ENCODE measurements at places on chromosomes 6 and 20.

DNA sequence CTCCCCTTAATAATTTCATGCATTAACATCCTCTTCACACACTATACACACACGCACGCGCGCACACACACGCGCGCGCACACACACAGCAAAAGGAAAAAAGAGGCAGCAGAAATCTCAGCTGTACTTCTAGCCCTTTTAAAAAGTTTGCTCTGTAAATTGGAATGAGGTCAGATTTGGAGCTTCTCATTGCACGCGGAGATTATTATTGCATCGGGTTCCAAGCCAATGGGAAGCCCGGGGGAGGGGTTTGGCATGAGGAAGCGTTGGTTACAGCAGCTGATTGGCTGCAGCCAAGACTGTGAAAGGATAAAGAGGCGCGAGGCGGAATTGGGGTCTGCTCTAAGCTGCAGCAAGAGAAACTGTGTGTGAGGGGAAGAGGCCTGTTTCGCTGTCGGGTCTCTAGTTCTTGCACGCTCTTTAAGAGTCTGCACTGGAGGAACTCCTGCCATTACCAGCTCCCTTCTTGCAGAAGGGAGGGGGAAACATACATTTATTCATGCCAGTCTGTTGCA lies at the start of gene SOX4:
TSS of gene SOX4 (plus strand) at position 340 of the 515 bp plus-strand sequence. CDS start 784 bp downstream, outside the sequence.
- DNase-seq, result peak; percentile 96

- no peak for DNase-seq
Observed at GRCh38 chr6:19536838-19537237, 300.3 kb upstream of the ID4 start.

DNA sequence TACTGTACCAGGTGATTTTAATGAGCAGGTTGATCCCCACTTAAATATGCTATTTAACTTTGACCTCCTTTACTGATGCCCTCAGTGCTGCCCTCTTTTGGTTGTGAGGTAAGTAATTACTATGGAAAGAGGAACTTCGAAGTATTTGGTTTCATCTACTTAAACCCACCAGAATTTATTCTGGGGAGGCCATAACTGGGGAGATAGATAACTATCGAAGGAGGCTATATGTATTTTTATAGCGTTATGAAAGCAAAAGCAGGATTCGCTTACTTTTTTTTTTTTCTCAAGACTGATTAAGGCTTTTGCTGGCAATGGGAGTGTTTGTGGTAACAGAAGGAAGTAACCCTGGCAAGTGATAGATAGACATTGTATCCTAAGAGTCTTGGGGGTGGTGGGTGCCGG lies 168.9 kb upstream of the CENPW start:
- DNase-seq, result peak; percentile 30

DNA sequence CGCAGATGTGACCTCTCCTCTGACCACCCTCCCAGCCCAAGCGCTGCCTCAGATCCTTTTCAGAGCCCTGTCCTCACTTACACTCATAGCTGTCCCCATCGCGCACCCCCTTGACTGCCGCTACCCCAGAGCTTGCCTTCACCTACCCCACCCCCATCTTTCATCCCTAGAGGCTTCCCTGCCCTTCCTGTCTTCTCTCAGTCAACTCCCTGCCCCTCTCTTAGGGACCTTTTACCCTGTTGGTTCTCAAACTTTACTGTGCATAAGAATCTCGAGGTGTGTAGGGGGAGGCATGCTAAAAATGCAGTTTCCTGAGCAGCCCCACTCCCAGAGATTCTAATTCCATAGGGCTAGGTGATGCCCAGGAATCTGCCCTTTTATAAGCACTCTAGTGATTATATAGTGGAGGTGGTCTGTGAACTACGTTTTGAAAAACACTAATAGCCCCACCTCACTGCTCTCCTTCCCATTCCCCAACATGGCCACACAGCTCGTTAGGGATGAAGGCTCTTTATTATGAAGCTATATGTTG lies 725 bp downstream of the TM9SF4 start:
- DNase-seq, result no peak

- DNase-seq, result no peak
Observed at GRCh38 chr6:135572051-135572450, 74.5 kb upstream of the AHI1 start.

DNA sequence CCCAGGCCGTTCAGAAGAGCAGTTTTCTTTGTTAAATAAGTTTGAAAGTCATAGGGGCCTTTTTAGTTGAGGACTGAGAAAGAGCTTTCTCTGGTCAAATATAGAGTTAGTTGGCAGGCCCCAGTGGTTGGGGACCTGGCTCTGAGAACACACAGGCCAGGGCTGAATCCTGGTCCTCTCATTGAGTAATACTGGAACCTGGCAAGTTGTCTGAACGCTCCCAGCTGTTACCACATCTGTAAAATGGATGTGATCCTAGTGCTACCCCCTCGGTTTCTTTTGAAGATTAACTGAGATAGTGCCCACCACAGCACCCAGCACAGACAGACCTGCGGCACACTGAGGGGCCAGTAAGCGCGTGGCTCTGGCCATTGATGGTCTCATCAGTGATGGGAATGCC lies 215.5 kb downstream of the ZDHHC14 start:
- DNase-seq, result no peak

- DNase-seq, result peak; percentile 68
Observed at GRCh38 chr20:48338717-48339116, 489.1 kb downstream of the PREX1 start.

GRCh38 chr6:56909115-56909907 lies 45.6 kb upstream of the BEND6 start:
- peak; percentile 51 for DNase-seq

GRCh38 chr6:79543886-79544285 lies 6.7 kb upstream of the LCA5 start:
- DNase-seq, result no peak

GRCh38 chr6:43671801-43672690 lies 15.5 kb downstream of the MRPS18A start:
- no peak for DNase-seq

- DNase-seq, result no peak
Observed at GRCh38 chr20:50138120-50138478, 15.4 kb downstream of the PEDS1 start.

GRCh38 chr6:144607998-144608735 lies 323.0 kb downstream of the UTRN start:
- DNase-seq, result no peak

DNA sequence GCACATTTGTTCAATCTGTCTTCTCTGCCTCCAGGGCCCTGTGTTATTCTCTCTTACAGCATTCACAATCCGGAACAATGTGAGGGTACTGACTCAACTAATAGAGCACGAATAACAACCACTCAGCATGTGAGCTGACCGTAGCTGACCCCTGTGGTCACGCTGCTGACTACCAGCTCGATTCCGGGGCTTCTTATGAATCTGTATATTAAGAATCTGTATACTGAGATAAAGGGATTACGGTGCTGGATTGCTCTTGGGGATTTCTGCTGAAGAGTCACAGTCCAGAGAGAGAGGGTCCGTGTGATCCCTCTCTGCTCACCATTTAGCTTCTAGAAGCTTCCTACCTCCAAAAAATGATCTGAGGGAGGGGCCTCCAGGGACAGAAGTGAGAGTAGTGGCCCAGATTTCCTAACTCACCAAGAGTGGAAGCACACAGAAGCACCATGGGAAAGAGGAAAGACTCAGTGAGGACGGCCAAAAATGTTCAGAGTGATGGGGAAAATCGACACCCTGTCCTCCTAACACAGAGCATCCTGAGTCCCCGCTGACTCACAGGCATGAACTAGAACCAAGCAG lies 156.2 kb downstream of the THBS2 start:
- peak; percentile 100 for DNase-seq

DNA sequence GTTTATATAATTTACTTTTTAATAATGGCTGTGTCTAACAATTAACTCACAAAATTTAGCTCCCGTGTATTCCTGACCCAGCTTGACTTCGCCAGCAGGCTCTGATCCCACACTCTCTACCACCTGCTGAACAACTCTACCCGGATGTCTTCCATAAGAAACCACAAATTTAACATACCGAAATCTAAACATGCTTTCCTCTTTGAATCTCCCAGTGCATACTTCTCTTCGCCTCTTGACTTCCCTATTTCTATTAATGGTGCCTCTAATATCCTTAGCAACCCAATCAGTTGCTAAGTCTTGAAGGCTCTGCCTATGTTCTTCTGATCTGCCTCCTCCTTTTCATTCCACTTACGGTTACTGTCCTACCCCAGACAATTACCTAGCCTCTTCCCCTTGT lies 4.6 kb upstream of the MYB start:
- no peak for DNase-seq

- DNase-seq, result no peak
Observed at GRCh38 chr20:370977-371754, 9.4 kb upstream of the TRIB3 start.

DNA sequence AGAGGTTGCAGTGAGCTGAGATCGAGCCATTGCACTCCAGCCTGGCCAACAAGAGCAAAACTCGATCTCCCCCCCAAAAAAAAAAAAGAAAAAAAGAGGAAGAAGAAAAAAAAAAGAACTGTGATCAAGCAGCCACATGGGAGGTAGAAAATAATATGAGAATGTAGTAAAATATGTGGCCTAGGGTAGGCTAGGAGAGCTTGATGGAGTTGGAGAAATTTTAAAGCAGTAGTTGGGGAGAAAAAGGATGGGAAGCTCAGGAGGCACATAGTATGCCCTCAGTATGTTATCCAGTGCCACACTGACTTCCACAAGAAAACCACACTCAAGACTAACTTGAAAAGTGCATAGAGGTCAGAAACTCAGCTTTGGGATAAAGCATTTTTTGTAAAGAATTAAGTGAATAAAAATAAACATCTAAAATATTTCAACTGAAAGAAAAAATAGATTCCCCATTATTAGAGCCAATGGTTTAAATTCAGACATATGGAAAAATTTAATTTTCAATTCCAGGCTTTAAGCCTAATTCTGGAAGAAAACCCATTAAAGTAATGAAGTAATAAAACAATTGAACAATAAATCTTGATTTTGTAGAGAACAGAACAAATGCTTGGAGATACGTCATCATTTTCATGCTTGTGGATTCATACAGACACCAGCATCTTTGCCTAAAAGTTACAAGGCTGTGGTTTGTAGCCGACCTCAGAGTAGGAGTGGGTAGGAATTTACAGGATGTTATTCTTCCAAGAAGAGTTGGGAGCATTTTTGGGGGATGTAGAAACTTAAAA lies 34.7 kb downstream of the PLEKHG1 start:
- no peak for DNase-seq

DNA sequence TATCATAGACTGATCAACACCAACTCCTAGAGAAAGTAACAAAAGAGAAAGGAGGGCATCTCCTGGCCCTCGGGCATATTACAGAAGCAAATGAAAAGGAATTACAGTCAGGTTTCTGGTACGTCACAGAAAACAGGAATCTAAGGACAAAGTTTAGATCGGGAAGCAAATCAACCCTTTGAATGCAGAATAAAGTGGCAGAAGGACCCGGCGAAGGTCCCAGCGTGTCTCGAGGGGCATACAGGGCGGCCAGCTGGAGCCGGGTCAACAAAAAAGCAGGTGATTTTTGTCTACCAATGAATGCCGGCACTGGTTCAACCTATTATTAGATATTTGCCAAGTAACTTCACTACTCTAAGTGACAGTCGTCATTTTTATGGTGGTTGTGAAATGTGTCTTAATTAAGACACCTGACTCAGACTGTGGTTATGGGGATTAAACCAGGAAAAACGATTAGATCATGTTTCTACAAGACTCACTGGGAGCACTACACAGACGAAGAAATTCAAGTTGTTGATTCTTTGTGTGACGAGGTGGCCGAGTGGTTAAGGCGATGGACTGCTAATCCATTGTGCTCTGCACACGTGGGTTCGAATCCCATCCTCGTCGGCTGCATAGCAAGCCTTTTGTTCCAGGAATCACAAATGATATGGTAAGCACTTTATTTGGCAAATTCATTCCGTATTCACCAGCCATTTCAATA lies 12.4 kb upstream of the ZSCAN9 start:
- peak; percentile 71 for DNase-seq

GRCh38 chr6:158411998-158412397 lies 99.7 kb downstream of the TULP4 start:
- DNase-seq, result no peak

- DNase-seq, result no peak
Observed at GRCh38 chr6:120576061-120576460, 758.2 kb downstream of the TBC1D32 start.

- DNase-seq, result peak; percentile 1
Observed at GRCh38 chr20:53077373-53078205, 105.4 kb downstream of the TSHZ2 start.

DNA sequence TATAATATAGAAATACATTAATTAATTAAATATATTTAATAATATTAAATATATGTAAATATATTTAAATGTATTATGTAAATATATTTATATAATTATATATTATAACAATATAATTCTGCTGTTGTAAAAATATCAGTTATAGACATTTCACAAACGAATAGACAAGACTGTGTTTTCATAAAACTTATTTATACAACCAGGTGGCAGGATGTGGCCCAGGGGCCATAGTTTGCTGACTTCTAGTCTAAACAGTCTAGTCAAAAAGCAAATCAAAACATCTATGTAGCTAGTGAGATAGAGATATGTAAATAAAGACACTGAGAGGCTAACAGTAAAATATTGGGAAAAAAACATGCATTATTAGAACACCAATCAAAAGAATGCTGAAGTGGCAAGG lies 136.4 kb downstream of the TBXT start:
- DNase-seq, result no peak

DNA sequence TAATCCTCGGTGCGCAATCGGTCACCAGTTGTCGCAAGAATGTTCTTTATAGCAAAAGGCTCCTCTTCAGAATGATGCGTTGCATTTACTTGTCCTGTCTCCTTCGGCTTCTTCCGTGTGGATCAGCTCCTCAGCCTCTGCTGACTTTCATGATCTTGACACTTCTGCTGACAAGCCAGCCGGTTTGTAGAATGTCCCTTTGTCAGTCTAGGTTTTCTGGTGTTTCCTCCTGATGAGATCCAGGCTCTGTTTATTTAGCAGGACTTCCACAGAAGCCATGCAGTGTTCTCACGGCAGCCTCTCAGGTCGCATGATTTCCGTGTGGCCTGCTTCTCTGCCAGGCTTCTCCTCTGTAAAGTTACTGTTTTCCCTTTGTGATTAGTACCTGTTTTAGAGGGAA lies 66.9 kb downstream of the STX11 start:
- no peak for DNase-seq

- no peak for DNase-seq
Observed at GRCh38 chr6:5351552-5352210, 90.4 kb downstream of the FARS2 start.

DNA sequence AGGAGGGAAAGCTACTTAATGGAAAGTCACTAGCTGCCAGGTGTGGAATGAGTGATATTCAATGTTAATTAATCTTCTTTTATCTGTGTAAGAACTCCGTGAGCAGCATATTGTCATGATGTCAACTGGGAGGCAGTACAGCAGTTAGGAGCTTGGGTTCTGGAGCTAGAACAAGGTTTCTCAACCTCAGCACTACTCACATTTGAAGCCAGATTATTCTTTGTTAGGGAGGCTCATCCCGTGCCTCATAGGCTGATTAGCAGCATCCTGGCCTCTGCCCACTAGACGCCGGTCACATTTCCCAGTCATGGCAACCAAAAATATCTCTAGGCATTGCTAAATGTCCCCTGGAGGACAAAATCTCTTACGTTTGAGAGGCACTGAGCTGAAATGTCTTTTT lies 41.2 kb downstream of the BCAS1 start:
- no peak for DNase-seq

All from amniotic epithelial cell (primary cell).